ENCODE measurements at places on chromosomes 3 and 15.

DNA sequence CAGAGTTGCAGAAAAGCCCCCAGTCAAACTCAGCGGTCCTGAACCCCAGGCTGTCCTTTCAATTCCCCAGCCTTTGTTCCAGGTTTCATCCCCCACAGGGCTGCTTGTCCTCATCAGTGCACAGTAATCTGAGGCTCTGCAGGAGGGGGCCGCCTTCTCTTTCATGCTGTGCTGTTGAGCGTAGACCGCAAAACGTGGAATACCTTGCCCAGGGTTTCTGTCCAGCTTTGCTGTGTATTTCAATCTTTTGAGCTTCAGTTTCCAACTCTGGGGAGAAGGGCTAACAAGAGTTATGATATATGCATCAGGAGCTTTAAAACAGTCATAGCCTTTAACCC lies 64.8 kb downstream of the FAM43A start:
- ATAC-seq, result peak; percentile 38

DNA sequence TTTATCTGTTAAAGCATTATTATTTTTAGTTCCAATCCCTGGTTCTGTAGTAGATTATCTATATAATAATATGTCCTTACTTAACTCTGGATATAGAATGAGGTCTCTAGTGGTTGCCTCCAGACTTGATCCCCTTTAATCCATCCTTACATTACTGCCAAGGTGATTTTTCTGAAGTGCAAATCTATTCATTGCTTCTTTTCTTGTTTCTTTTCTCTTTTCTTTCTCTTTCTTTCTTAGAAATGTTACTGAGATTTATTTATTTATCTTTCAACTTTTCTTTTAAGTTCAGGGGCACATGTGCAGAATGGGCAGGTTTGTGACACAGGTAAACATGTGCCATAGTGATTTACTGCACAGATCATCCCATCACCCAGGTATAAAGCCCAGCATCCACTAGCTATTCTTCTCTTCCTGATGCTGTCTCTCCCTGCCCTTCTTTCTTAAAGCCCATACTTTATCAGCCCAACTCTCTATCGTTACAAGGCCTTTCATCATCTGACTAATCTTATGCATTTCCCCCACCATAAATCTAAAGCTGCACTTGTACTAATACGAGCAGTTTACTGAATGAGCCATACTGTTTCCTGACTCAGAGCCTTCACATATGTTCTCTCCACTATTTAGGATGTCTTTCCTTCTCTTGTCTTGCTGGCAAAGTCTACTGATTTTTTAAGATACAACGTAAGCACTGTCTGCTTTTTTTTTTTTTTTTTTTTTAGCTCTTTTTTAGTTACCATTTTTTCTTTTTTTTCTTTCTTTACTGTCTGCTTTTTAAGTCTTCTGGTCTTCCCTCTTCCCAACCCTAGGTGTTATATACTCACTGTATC lies 4.6 kb downstream of the GLCE start:
- ATAC-seq, result no peak

DNA sequence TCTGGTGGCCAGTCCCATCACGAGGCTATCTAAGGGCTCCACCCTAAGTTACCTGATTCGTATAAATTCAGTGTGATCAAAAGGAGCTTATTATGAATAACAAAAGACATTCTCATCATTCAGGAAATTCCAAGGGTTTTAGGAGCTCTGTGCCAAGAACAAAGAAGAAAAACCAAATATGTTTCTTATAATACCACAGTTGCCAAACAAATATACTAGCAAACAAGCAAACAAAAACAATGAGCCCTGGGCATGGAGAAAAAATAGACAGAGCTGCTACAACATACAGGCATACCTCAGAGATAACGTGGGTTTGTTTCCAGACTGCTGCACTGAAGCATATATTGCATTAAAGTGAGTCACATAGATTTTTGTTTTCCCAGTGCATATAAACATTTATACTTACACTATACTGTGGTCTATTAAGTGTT lies 20.2 kb upstream of the CFAP161 start:
- ATAC-seq, result no peak

- ATAC-seq, result no peak
Measured at GRCh38 chr3:23448998-23449537, 245.9 kb downstream of the UBE2E2 start.

DNA sequence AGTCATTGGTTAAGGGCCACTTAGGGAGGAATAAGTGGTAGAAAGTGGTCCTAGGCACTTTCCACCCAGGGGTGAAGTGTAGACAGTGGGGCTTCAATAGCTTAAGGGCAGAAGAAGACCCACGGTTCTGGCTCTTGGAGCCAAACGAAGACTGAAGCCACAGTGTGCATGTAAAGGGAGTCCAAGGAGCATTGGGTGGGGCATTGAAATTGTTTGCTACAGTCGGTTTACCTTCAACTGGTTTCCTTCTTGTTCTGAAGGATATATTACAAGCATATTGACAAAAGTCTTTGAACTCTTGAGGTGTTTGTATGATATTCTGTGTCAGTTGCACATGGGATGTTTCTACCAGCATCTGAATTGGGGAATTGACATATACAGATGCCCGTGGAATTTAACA lies 166.5 kb upstream of the CTDSPL start:
- ATAC-seq, result no peak

DNA sequence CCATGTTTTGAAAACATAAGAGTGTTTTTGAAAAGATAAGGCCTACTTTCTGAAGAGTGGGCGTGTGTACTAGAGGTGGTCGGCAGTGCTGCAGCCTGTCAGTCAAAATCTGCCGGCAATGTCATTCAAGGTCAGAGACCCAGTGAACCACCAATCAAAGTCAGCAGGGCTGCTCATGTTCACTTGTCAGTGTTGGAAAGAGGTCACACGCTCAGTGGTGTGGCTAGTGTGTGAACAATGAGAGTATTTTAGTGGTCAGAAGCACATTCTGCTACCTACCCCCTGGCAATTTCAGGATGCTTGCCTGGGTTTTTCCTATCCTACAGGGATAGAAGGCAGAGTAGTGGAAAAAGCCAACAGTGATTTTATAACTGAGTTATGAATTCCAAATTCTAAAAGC lies 278.5 kb upstream of the ONECUT1 start:
- ATAC-seq, result no peak

DNA sequence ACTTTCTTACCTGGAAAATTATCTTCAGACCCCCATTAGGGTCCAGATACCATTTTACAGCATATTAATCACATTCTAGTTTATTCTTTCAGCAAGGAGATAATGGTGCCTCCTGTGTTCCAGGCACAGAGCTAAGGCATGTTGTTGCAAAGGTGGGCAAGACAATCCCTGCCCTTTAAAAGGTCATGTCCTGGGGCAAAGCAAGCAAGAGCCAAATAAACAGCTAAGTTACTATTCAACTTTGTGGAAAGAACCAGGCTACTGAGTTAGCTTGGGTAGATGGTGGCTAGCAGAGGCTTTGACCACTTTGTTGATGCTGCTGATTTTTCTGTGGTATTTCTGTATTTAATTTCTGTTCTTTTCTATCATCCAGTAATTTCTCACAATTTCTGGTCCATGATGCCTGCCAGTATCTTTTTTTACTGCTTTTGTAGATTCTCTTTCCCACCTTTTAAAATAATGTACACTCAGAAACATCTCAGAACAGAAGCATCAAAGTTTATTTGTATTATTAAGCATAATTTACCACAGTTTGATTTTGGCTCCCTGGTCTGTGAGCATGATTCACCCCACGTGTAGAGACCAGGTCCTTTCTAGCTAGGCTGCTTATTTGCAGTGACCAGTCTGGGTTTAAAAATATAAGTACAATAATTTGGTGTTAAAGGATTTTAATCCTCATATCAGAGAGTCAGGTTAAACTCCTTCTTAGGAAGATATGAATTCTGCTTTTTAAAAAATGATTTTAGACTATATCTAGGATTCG lies 71.5 kb downstream of the LRRC28 start:
- no peak for ATAC-seq

DNA sequence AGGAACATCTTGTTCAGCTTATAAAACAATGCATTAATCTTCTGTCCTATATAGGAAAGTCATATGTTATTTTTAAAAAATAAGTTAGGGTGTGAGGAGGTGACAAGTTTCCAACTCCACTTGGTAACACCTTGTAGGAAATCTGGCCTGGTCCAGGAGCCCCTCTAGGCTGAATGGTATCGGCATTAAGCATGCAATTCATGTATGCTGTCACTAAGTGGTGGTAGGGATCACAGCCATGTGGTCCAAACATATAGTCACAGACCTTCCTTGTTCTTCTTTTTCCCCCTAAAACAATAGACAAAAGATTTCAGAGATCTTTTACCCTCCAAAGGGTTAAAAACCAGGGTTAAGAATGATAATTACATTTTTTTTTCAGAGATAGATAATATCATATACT lies 4.2 kb upstream of the APBA2 start:
- ATAC-seq, result no peak

DNA sequence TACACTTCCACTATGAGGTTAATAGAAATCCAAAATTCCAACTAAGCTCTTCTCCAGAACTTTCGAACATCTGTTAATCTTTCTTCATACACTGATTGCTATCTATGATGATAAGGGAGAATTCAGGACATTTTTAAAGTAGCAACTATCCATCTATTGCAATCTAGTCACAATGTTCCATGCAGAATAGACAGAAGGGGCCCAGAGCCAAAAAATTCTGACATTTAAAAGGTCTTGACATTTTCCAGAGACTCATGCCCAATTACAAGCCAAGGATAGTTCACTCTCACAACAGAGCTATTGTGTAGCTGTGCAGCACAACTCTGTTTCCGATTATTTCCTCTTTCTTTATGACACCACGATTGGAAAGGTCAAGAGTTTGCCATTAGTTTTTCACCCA lies 999.7 kb upstream of the ALCAM start:
- ATAC-seq, result no peak
